IMR-90 (cell line): ENCODE measurements at places on chromosomes 4 and X. TPM values are rescaled to one million over a fixed set of nuclear protein-coding genes. Genes with fewer than 3 reads are reported as not detected.

The OPRPN gene
- total RNA-seq: not detected in 2 replicates

The TMEM255A gene
- total RNA-seq: not detected in 2 replicates

The GPR173 gene
- total RNA-seq: 0.90 and 1.1 TPM in 2 replicates

The PAK3 gene
- total RNA-seq: 0.36 and 0.56 TPM in 2 replicates

DNA sequence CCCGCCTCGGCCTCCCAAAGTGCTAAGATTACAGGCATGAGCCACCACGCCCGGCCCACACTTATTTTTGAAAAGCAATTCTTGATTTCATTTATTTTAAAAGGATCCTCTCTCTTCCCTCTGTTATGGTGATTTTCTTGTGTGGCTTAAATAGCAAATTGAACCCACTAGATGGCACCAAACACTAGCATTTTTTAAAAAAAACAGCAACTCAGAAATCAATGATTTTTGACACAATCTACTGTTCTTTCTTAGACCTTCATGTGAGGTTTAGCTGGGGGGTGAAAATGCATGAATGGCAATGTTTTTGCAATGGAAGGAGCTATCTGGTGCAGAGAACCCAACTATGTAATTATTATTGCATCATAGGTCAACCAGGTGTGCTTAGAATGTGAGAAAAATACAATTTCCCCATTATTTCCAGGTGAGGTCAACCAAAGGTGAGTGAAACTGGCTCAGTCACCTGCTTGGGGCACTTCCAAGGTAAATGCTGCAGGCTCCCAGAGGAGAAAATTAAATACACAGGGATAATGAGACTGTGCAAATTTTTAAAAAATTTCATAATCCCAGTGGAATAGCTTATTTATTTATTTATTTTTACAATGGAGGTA is 226.7 kb upstream of the PRKX start:
- peak; percentile 20 for DNase-seq

GRCh38 chr4:19224820-19225219 is 1026.9 kb upstream of the SLIT2 start:
- DNase-seq: peak; percentile 42

DNA sequence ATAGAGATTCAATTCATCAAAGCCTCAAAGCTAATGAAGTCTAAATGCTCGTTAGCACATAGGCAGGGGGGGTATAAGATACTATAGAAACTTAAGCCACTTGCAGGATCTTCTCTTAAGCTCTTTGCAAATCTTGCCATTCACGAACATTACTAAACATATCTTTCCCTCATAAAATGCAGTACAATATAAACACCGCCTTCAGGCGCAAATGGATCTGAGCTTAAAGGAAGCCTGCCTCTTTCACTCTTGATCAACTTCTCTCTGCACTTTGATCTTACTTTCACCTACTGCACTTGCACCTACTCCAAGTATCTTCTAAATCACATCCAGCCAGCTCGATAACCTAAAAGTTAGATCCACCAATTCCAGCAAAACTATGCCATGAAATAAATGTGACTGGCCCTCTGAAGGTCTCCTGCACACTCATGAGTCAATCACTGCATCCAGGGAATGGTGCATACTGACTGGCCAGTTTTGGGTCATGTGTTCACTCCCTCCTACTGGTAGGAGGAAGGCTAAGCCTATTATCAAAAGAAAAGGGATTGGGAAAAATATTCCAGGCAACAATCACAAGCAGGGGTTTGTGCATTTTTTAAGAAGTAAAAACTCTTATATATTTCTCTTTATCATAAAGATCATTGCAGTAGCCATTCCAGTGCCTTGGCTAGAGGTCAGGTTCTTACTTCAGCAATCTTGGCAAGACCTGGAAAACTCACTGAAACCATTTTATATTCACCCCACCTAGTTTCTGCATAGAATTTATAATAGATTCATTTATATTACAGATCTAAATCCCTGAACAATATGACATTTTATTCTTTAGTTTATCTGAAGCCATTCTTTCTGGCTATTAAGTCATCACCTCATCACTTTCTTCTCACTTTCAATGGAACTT is 222.0 kb downstream of the PPP3CA start:
- no peak for DNase-seq

DNA sequence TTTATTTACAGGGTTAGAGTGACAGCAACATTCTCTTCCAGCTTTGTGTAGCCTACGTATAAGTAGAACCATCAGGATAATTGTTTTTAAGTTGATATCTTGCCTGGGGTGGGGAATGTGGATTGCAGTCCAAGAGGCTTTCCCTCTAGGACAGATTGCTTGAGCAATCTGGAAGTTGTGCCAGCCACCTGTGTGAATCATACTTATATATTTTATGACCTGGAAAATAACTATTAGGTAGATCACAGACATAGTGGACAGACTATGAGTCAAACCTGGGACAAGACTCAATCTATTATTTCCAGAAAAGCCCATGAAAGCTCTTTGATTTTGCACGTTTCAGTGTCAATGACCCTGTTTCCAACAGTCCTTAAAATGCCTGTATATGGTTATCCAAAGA is 98.9 kb downstream of the TLL1 start:
- DNase-seq: no peak

- DNase-seq: no peak
Measured at GRCh38 chr4:81565142-81565870, 93.6 kb upstream of the RASGEF1B start.
